ENCODE measurements at places on chromosomes 13 and 19.
A peak's percentile ranks its signal among the peaks of the same experiment; 100 is the strongest.

DNA sequence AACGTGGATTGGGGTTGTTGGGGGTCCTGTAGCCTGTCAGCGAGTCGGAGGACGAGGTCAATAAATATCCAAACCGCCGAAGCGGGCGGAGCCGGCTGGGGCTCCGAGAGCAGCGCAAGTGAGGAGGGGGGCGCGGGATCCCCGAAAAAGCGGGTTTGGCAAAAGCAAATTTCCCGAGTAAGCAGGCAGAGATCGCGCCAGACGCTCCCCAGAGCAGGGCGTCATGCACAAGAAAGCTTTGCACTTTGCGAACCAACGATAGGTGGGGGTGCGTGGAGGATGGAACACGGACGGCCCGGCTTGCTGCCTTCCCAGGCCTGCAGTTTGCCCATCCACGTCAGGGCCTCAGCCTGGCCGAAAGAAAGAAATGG lies 754 bp upstream of the SIX5 start:
- DNase-seq, result peak; percentile 88

DNA sequence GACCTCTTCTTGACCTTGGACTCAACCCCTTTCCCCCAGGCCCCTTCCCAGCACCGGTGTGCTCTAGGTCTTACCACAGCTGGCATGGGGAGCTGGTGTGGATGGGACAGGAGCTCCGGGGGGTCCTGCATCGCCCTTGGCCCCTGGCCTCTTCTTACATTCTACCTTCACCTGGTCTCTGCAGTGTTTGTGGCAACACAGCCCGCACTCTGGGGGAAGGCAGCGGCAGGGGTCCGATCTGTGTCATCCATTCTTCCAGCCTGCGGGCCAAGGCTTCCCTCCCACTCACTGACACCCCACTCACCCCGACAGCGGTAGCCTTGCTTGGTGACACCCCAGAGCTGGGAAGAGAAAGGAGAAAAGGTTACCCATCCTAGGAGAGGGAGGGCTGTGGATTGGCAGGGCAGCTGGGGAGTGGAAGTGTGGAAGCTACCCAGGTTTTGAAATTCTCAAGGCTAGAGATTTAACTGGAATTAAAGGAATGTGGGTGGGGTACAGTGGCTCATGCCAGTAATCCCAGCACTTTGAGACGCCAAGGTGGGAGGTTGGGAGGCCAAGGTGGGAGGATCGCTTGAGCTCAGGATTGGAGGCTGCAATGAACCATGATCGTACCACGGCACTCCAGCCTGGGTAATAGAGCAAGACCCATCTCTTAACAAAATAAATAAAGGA lies 8.3 kb downstream of the FAM98C start:
- DNase-seq, result no peak

- peak; percentile 86 for DNase-seq
Observed at GRCh38 chr19:56350416-56351045, 35.9 kb upstream of the ZSCAN5A start.

GRCh38 chr13:105928048-105928447 lies 607.4 kb downstream of the EFNB2 start:
- no peak for DNase-seq

GRCh38 chr19:19745496-19746285 lies 12.8 kb upstream of the ZNF14 start:
- DNase-seq, result no peak

GRCh38 chr19:35775046-35775297 lies 392 bp upstream of the ARHGAP33 start:
- DNase-seq, result no peak

DNA sequence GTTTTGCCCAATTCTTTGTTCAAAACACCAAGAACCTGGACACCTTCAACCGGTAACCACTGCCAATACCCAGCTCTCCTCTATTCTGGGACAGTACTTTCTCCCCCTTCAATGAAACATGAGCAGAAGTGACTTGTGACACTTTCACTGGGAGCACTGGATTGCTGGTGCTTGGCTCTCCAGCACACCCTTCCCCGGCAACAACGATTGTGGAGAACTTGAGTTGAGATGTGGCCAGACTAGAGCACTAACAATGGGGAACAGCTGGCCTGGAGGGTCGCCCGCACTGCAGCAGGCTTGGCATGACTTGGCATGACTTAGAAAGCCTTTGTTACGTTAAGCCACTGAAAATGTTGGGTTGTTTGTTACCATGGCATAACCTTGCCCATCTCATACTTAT lies 7.5 kb upstream of the B3GLCT start:
- DNase-seq, result no peak

- DNase-seq, result no peak
Observed at GRCh38 chr13:31311921-31312320, 112.1 kb downstream of the B3GLCT start.

GRCh38 chr19:8585894-8586750 lies 8.9 kb upstream of the MYO1F start:
- DNase-seq, result peak; percentile 47

DNA sequence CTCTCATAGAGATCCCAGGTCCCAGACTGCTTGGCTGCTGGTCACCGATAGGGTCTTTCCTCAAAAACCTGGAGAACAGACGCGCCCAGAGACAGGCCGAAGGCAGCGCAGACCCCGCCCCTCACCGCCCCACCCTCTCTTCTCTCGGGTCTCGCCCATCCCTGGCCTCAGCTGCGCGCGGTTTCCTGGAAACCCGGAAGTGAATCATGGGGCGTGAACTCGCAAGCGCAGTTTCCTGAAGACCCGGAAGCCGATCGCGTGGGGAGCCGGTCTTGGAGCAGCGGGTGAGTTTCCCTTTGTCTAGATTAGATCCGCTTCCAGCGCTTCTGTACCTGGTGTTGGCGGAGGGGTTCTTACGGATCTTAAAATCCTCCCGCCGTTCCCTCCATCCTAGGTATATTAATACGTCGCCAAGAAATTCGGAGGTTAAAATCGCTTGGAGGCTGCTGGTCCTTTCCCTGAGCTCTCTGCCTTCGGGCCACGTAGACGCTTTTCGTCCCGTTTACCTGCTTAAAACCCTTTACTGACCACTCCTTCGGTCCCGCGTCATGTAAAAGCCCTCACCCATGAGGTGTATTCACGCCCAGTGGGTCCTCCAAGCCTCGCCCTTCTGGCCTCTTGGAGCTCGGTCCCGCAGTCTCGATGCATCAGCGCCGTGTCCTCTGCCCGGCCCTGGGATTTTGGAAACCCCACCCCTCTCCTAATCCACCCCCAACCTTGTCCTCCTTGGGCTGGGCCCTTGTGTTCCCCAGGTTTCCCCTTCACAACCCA lies at the start of gene ZNF578:
ZNF578 (plus strand) TSS at position 230 of the 771 bp plus-strand sequence. CDS start 48,293 bp downstream, outside the sequence.
- peak; percentile 96 for DNase-seq

- no peak for DNase-seq
Observed at GRCh38 chr13:42275506-42275905, 3.6 kb downstream of the AKAP11 start.

Measured in eye (tissue), 1 donor.